GM12865 (cell line): ENCODE measurements at places on chromosomes 16 and 17.
A peak's percentile ranks its signal among the peaks of the same experiment; 100 is the strongest.

- peak; percentile 72 for DNase-seq
These were observed 611 bp downstream of the SMARCE1 start for GRCh38 chr17:40646791-40647623.

- DNase-seq = peak; percentile 67
These were observed 87.8 kb downstream of the MARCHF10 start for GRCh38 chr17:62720126-62720850.

DNA sequence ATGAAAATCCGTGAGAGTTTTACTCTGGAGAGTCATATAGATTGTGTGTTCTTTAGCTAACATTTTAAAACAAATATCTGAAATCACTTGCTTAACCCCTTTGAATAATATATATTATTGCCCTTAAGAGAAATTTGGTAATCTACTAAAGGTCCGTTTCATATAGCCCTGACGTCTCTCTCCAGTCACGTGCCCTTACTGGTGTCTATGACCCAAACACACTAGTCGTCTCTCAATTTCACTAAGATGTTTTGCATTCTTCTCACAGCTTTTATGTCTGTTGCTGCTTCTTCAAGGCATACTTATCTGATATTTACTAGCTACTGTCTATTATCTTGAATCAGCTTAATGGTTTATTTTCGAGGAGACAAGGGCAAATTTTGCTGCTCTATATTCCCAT lies 409.9 kb downstream of the KCNJ18 start:
- DNase-seq = no peak

DNA sequence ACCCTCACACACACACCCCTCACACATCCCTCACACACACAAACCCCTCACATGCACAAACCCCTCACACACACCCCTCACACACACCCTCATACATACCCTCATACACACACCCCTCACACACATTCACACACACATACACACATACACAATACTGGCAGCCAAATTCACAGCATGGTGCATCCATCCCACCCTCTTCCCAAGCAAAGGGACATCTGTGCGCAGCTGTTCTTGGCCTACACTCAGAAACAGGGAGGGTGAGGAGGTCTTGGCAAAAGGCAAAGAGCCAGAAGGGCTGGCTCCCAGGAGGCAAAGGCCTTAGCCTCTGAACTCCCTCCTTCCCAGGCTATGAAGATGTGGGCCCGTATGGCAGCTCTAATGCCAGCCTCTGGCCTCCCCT lies 23.4 kb downstream of the C17orf67 start:
- DNase-seq = no peak

- DNase-seq = no peak
These were observed 27.7 kb upstream of the WSB1 start for GRCh38 chr17:27266228-27266627.

GRCh38 chr16:53817812-53818550 lies 114.0 kb downstream of the FTO start:
- DNase-seq = no peak

- no peak for DNase-seq
These were observed 43.0 kb downstream of the GAN start for GRCh38 chr16:81357711-81358260.

- DNase-seq = no peak
These were observed 71.0 kb downstream of the COPRS start for GRCh38 chr17:31787857-31788570.

- peak; percentile 93 for DNase-seq
These were observed 7.5 kb upstream of the NOS2 start for GRCh38 chr17:27807567-27808470.

DNA sequence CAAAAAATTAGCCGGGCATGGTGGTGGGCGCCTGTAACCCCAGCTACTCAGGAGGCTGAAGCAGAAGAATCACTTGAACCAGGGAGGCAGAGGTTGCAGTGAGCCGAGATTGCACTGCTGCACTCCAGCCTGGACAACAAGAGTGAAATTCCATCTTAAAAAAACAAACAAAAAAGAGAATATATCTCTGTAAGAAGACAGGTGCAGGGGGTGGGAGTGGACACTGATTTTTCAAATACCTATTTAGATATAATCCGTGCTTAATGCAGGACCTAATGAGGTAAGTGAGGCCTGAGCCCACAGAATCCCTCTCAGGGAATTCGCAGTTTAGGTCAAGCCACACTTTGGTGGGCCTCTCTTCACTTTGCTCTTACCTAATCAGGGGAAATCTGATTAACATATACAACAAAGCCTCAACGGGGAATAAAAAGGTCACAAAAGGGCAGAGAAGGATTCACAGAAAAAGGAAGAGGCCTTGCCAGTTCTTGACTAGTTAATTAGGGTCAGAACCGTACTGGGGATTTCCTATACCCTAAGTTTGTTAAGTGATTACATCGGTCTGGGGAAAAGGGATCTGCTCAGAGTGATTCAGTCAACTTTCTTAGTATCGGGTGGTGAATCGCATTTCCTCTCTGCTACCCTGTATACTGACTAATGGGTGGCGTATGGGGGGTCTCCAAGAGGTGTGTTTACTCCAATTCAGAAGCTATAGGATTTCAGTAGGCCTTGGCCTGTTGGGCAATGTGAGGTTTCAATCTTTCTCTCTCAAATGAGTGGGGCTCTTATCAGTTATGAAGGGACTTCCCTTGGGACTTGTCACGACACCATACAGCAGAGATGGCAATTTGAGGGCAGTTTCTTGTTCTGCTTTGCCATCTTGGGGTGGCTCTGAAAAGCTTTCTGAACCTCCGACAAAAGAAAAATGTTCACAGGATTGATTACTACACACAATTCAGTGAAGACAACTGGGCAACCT lies 1.9 kb upstream of the NFAT5 start:
- DNase-seq = peak; percentile 92

DNA sequence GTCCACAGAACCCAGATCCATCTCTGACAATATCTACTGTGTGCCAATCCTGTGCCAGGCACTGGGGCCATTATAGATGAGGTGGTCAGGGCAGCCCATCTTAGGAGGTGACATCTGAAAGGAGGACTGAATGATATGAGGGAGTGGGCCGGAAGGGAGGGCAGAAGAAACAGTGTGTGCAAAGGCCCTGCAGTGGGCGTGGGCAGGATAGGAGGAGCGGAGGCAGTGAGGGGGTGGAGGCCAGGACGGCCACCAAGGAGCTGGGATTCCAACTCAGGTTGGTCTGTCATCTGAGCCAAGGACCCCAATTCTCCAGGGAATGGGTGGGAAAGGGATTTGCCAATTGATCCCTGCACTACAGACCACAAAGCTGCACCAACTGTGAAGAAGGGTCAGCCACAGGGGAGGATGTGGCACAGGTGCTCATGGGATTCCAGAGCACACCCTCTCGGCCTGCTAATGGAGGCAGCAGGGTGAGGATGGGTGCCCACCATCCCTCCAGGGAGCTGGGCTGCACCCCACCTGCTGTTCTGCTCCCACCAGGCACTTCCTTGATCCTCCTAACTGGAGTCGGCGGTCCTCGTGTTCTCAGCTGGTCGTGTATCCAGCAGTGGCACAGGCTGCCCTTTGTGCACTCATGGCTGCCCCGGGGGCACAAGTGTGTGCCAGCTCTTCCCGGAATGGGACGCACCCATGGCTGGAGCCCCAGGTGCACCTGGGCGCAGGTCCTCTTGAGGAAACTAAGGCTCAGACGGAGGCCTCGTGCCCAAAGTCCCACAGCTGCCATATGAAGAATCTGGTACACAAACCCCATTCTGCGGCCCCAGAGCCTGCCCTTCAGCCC lies 9.6 kb downstream of the SREBF1 start:
- no peak for DNase-seq

GRCh38 chr17:42362245-42362961 lies 25.8 kb downstream of the STAT3 start:
- no peak for DNase-seq

DNA sequence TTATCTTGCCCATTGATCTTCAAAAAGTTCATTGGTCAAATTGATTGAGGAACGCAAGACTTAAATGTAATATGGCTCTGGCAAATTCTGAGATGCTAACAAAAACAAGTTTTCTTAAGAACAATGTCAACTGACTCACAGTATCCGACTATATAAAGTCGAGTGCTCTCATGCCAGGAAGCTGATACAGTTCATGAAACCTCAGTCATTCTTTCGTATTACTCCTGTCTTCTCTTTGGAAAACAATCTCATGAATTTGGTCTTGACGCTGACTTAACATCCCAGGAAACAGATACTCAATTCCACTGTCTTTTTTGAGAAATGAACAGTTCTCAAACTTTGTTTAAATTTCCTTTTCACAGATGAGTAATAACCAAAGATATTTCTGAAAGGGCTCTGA lies 704.9 kb downstream of the MAF start:
- DNase-seq = no peak

DNA sequence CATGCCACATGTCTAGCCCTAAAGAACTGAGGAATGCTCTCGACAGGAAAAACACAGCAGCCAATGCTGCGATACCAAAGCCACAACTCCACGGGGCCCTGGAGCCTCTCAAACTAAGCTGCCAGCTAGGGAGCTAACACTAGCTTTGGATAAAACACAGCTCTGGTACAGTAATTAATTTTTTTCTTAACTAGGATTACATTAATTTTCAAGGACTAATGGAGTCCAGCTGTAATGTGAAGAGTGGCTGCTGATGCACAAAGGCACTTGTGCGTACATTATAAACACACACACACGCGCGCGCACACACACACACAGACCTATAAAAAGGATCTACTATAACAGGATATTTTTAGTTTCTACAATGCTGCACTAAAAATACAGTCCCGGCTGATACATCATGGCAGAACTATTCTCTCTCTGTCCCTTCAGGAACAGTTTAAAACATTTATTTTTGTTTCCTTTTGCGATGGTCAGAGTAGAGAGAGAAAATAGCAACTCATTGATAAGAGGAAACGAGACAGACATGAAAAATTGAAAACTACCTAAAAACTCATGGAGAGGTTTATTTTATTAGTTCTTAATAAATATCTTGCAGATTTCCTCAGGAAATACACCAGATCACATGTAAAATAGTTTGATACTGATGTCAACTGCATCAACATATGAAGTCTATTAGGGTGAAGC lies 88.5 kb downstream of the SMG6 start:
- DNase-seq = peak; percentile 56

DNA sequence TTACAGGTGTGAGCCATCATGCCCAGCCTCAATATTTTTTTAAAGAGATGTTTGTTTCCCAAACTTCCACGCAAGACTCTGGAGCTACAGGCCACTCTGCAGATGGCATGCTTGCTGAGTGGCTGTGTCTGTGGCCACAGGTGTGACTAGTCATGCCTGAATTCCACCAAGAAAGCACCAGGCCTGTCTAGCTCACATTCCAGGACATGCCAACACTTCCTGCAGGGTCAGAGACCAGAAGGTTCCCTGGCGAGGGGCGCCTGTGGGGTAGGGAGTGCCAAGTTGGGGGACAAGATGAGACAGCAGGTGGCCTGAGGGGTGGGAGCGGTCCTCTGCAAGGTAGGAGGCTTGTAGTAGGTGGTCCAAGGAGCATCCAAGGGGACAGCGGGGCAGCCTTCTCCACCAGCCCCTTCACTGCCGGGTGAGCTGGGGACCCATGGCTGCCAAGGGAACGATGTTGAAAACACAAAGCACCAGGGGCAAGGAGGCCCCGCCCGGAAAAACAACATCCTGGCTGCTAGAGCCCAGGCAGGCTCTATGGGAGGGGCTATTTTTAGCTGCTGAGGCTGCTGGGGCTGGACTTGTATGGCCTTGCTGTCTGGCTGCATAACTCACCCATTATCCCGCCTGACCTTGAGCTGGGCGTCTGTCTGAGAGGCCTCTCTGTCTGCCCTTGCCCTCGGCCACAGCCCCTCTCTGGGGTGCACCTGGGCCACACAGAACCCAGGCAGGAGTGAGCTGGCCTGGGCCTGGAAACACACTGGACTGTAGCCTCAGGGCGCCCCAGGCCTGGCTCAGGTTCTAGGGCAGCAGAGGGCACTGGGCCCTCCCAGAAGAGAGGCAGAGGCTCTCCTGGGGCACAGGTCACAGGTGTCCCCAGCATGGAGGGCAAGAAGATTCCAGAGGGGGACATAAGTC lies 5.7 kb downstream of the TRIM47 start:
- DNase-seq = no peak

DNA sequence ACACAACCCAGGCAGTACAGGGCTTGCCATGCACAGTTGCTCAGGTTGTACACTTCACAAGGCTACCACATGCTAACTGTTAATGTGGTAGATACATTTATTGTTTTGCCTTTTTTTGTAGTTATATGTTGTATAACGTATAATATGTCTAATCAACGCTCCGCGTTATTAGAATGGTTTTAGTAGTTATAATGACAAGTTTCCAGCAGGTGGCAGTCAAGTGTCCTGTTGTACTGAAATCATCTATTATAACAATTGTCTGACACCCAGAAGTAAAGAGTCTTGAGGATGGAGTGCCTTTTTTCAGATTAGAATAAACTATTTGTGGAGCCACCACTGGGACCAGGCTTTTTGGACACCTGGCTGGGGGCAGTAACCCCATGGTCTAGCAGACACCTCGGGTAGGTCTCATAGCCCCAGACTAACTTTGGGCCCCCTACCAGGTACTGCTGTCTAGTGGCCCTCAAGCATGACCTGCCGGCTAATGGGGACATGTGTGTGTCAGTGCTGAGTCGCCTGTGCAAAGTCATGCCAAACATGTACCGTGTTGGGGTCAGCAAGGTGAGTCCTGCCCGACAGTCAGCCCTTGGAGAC lies 32.8 kb downstream of the MYO15A start:
- peak; percentile 59 for DNase-seq

DNA sequence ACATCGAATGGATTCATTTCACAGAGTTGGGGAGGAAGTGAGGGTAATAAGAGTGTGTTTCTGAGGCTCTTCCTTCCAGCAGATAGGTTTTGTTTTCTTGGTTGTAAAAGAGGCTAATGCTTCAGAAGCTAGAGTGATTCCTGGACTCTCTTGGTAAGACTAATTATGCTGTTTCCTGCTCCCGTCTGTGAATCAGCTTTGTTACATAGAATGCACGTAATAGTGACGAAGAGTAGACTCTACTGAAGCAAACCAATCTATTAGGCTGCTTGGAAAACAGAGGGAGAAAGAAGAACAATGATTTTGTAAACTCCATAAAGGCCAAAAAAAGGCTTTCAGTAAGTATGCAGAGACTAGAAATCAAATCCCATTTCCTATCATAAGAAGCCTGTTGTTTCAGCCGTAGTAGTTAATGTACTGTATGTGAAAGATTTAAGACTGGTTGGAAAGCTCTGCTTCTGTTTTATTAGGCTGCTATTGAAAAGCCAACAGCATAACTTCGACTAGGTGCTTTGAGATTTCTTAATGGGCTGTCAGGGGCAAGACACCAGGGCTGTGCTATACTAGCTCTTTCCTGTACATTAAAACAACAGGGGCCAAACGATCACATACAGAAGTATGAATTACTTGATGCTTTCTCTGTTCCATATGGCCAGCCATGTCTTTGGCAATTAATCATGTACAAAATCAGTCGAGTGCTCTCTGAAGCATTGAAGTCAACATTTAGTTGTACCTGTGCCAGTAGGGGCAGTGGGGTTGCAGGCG lies 219.0 kb downstream of the FTO start:
- DNase-seq = no peak

- DNase-seq = peak; percentile 30
These were observed 83.3 kb downstream of the C16orf95 start for GRCh38 chr16:87233928-87234327.

- no peak for DNase-seq
These were observed 31.6 kb downstream of the IFT140 start for GRCh38 chr16:1580256-1580655.
